Cortex of kidney (tissue), 1 donor: ENCODE measurements at places on chromosomes 5 and 9.

- no peak for DNase-seq
These were observed 1.8 kb upstream of the PDE8B start for GRCh38 chr5:77208507-77209163.

DNA sequence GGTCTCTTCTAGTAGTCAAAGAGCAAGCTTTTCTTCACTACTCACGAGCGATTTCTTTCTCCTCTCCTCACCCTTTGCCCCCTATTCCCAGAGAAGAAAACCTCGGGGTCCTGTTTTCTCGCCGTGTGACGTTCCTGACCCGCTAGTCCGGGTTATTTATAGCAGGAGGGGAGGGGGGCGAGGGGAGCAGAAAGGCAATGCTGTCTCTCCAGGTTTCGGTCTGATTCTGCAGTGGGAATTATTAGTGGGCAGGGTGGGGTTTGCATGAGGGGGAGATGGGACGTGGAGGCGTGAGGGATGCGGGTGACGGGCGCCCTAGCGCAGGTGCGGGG, 847 bp upstream of the GABRB2 start:
- DNase-seq: no peak

DNA sequence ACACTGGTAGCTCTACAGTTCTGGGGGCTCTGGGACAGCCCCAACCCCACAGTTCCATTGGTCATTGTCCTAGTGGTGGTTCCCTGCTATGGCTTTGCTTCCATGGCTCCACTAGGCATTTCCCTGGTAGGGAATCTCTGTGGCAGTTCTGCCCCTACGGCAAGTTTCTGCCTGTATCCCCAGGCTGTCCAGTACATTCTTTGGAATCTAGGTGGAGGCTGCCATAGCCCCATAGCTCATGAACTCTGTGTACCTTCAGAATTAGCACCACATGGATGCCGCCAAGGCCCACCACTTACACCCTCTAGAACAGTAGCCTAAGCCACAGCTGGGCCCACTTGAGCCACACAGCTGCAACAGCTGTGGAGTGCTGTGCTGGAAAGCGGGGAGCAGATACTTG, 3.3 kb upstream of the GOLM1 start:
- no peak for DNase-seq

DNA sequence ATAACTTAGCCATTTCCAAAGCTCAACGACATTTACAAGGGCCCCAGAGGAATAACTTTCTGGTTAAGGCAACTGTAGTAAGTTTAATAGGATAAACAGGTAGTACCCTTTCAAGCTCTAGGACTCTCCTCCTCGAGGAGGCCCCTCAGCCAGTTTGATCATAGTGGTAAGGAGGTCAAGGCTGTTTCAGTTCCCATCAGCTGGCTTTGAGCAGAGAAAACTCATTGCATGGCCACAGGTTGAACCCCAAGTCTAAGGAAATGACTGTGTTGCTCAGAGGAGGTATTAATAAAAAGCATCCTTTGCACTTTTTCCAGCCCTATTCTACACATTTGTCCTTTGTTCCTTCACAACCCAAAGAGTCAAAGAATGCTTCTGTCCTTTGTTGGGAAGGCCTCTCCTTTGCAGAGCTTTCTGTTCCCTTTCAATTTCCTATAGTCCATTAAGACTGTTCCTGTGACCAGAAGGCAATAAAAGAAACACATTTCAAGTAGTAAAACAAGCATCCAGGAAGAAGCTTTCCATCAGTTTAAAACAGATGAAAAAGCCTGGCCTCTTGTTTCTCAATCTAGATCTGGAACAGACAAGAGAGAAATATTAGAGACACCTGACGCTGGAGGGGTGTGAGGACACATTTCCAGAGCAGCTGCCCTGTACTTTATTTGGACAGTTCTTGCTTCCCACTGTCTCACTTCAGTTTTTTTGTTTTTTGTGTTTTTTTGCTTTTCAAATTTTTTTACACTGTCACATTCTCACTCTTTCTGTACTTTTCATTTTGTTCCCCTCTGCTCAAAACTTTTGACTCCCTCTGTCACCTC, 54.1 kb downstream of the PRRC1 start:
- no peak for DNase-seq

- DNase-seq: no peak
These were observed 2.2 kb downstream of the AKNA start for GRCh38 chr9:114385397-114386181.

- DNase-seq: no peak
These were observed 42.0 kb downstream of the SSBP2 start for GRCh38 chr5:81708889-81709288.

- no peak for DNase-seq
These were observed 433.4 kb upstream of the BRINP1 start for GRCh38 chr9:119802621-119803020.

DNA sequence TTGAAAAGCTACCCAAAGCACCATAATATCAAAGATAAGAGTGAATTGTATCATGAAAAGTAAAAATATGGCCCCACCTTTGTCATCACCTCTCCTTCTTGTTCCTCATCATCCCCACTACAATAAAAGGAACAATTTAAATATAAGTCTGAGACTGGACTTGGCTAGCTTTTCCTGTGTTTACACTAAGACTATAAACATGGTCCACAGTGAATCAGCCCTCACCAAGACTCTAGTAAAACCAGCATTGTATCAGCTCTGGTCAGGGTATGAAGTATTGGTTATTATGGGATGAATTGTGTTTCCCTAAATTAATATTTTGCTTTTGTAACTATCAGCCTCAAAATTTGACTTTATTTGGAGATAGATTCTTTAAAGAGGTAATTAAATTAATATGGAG, 105.4 kb downstream of the SLC25A46 start:
- no peak for DNase-seq

GRCh38 chr9:100884518-100884917, 144.0 kb upstream of the PLPPR1 start:
- DNase-seq: no peak

DNA sequence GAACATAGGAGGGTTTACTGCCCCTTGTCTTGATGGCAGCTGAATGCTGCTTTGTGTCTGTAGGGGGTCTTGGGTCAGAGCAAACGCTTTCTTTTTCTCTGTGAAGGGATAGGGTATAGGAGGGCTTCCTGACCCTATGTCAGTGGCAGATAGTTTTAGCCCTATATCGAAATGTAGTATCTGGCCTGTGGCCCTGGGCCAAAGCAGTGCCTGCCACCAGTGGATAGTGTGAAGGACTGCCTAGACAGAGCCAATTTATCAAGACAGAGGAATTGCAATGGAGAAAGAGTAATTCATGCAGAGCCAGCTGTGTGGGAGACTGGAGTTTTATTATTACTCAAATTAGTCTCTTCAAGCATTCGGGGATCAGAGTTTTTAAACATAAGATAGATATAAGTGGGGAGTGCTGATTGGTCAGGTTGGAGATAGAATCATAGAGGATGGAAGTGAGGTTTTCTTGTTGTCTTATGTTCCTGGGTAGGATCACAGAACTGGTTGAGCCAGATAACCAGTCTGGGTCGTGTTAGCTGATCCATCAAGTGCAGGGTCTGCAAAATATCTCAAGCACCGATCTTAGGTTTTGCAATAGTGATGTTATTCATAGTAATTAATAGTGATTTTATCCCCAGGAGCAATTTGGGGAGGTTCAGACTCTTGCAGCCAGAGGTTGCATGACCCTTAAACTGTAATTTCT, 178.5 kb downstream of the GDNF start:
- no peak for DNase-seq

- DNase-seq: no peak
These were observed 229.5 kb downstream of the CD180 start for GRCh38 chr5:66967102-66967501.

- DNase-seq: no peak
These were observed 74.9 kb upstream of the SELENOP start for GRCh38 chr5:42886635-42887034.

DNA sequence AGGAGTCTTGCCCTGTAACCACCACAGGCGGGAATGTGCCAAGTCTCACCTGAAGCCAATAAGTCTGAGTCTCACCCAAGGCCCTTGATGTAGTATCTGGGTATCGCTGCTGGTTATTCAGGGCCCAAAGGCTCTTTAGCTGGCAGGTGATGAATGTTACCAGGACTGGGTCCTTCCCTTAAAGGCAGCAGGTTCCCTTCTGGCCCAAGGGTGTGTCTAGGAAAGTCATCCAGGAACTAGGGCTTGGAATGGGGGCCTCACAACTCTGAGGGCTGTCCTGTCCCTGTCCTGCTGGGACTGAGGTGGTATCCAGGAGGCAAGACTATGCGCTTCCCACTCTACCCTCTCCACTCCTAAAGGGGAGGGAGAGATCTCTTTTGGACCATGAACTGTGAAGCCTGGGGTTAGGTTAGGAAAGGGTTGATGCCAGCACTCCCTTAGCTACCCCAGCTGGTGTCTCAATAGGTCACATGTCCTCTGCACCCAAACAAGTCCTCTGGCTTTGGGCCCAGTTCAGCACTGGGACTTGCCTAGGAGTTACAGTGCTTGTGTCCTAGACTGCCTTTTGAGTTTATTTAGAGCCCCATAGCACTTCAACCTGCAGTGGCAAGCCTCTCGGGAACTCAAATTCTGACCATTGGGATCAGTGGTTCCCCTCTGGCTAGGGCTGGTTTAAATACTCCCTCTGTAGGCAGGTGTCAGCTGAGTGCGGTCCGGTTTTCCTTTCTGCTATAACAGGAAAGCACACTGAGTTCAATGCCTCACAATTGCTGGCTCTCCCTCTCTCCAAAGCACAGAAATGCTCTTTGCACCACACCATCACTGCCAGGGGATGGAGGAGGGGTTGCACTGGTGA, 22.5 kb upstream of the RANBP3L start:
- DNase-seq: no peak

DNA sequence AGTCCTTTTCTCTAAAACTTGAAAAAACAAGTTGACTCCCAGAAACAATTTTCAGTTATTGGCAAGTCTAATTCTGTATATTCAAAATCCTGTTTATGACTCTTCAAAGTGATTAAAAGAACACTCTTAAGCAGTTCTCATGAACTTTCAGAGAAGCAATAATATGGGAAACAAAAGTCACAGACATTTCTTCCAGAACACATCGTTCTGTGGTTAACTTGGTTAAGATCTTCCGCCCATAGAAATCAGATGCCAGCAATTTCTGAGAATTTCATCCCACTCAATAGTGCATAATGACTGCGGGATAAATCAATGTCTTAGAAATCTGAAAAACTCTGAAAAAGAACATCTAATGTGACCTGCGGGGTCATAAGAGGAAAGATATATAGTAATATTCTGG, 300.5 kb downstream of the COX7C start:
- no peak for DNase-seq

- no peak for DNase-seq
These were observed 16.8 kb downstream of the SKP2 start for GRCh38 chr5:36168737-36169136.

GRCh38 chr5:107289030-107289714, 381.6 kb downstream of the EFNA5 start:
- DNase-seq: no peak

DNA sequence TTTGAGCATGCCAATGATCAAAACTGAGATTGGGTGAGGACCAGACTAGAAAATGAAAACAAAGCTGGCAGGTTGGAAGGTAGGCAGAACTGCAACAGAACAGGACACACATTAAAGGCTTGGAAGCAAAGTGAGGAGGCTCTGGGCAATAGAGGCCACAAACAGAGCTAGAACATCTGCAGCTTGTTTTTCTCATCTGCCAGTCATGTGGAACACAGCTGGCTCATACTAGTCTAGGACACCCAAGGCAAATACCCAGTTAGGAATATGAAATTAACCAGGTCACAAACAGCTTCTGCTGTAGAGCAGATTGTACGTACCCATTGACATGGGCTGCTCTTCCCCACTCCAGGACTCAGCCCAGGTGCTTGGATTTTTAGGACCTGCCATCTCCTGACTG, 61.7 kb downstream of the SPEF2 start:
- DNase-seq: no peak

DNA sequence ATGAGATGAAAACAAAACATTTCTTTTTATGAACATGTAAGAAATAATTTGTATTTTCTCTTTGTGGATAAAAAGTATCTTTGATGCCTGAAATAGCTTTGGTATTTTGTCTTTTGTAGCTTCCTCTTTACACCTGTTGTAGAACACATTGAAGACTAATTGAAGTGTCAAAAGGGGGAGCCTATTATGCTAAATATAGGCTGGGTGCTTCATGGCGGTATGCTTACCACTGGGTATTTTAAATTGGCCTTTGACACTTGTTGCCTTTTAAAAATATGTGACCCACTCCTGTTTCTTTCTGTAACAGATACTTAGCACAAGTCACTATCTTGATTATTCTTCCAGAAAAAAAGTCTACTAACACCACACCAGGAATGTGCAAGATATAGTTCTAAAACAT, 226.4 kb downstream of the KIAA0825 start:
- no peak for DNase-seq

GRCh38 chr9:134136118-134136995, 475 bp downstream of the WDR5 start:
- no peak for DNase-seq

GRCh38 chr9:124220946-124221451, 36.8 kb upstream of the NEK6 start:
- DNase-seq: no peak

GRCh38 chr9:614431-614830, 227.1 kb upstream of the DMRT1 start:
- DNase-seq: no peak

- DNase-seq: no peak
These were observed 21.1 kb upstream of the NOTCH1 start for GRCh38 chr9:136566901-136567300.

GRCh38 chr9:89071591-89071990, 80.3 kb downstream of the S1PR3 start:
- DNase-seq: no peak
